Mesothelial cell of epicardium (in vitro differentiated cells): ENCODE measurements at places on chromosomes 12 and 14. TPM values are rescaled to one million over a fixed set of nuclear protein-coding genes. Genes with fewer than 3 reads are reported as not detected.

- DNase-seq, result no peak
These were observed 161.2 kb downstream of the TTC8 start for GRCh38 chr14:88985654-88986053.

DNA sequence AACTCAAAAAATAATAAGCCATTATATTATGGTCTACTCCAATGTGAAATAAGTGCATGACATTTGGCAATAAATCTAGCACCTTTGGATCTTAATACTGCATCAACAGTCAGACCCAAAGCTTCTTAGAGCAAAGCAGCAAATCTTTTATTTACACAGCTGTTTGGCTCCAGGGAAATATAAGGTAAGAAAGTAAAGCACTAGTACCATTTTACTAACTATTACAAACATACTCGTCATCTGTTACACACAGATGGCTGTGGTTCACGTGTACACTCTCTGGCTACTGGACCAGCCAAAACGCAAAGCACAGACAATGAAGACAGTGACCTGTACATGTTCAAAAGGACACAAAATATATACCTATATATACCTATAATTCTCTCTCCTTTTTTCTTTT lies 2.8 kb downstream of the FGD6 start:
- no peak for DNase-seq

- DNase-seq, result no peak
These were observed 124.8 kb downstream of the TMEM132D start for GRCh38 chr12:129779033-129779432.

Gene LRIG3
- 16.2 to 22.3 TPM (median 20.3 TPM) in 3 replicates for total RNA-seq

- DNase-seq, result no peak
These were observed 29.5 kb downstream of the MSRB3 start for GRCh38 chr12:65308006-65308405.

Gene TMPRSS12
- 0.24 to 0.27 TPM in 2 of 3 replicates, not detected in the other for total RNA-seq

DNA sequence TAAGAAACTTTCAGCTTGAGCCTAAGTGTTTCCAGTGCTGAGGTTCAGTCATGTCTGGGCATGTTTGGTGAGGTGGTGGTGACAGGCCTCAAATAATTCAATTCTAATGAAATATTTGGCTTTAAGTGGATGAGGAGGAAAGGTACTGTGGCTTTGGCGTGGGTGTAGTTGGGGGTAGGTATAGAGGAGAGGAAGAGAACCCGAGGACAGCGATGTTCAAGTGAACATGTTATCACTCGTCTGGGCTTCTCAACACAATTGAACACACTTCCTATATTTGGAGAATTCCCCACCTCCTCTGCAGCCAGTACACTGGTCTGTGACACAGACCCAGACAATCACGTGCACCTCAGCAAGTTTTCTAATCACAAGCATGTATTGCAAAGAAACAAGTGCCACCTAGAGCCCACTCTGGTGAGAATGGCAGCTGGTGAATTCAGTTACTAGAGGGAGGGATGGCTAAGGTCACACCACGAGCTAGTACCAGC lies 53.0 kb downstream of the IFNG-AS1 start:
- no peak for DNase-seq

Gene MMP19
- total RNA-seq, result 3.1 to 3.3 TPM (median 3.3 TPM) in 3 replicates

DNA sequence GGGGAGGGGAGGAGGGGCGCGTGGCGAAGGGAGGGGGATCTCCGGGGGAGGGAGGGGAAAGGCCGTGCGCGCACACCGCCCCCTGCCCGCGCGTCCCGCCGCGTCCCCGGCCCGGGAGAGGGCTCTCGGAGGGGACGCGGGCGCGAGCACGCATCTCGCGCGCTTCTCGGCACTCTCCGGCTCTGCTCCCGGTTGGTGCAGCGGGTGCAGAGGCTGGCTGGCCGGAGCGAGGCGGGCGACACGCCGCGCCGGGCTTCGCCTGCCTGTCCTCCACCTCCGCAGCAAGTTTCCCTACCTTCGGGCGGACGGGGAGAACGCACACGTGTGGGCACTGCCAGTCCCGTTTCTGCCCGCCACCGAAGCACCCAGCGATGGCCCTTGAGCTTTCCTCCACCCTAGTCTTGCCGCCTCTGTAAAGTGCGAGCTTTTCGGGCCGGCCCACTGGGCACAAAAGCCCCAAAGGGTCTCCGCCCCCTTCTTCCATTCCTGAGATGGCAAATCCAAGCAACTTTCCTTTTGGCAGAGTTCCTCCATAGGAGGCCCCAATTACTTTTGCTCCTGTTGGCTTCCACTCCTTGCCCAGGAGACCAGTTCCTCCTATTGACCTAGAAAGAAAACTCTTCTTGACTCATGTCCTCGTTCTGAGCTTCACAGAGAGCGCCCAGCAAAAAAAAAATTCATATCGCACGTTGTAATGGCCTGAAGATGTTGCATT lies 363 bp upstream of the CSAD start:
- no peak for DNase-seq

DNA sequence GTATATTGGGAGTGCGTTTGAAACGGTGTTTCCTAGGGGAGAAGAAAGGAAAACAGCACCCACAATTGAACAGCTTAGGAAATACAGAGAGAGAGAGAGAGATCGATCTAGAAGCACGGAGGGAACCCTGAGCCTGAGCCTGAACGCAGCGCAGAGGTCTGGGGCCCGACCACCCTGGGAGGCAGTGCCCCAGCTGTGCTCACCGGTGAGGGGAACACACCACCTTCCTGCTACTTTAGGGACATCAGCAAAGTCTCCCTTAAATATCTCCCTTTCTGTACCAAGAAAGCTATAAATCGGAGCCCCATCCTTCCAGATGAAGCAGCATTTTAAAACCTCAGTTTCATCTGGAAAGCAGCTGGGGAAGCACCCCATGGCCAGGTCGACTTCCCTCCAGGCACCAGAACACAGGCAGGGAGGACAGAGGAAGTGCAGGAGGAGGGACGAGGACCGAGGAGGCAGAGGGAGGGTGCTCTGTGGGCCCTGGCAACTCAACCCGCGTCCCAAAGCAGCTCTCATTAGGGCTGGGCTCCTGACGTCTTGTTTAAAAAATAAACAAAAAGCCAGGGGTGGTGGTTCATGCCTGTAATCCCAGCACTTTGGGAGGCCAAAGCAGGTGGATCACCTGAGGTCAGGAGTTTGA lies 12.2 kb downstream of the RIMBP2 start:
- DNase-seq, result no peak

- DNase-seq, result no peak
These were observed 37.2 kb upstream of the CTDSP2 start for GRCh38 chr12:57883700-57884099.

GRCh38 chr14:101489092-101489760 lies 72.1 kb upstream of the DIO3 start:
- peak; percentile 1 for DNase-seq

GRCh38 chr12:18139989-18140596 lies 50.1 kb upstream of the RERGL start:
- DNase-seq, result no peak

DNA sequence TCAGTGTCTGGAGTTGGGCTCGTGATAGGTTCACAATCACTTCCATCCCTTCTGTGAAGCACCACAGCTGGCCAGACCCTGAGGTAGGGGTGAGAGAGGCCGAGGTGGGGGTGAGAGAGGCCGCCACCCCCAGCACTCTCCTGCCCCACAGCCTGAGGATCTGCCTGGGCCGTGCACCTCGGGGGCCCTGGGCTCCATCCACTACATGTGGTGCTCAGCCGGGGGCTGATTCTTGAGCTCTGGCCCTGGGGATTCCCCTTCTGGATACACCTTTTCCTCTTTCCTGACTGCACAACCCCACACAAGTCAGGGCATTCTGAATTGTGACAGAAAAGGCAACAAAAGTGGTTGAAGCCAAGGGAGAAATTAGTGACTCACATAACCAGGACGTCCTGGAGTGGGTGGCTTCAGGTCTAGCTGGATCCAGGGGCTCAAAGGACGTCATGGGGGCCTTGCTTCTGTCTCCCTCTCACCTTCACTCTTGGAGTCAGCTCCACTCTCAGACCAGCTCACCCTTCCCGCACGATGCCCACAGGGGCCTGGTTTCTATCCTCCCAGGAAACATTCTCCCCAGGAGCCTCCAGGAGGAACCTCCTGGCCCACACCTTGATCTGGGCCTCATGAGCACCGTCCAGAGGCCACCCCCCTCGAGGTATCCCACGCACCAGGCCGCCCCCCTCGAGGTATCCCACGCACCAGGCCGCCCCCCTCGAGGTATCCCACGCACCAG lies 12.1 kb upstream of the FBRSL1 start:
- DNase-seq, result no peak

DNA sequence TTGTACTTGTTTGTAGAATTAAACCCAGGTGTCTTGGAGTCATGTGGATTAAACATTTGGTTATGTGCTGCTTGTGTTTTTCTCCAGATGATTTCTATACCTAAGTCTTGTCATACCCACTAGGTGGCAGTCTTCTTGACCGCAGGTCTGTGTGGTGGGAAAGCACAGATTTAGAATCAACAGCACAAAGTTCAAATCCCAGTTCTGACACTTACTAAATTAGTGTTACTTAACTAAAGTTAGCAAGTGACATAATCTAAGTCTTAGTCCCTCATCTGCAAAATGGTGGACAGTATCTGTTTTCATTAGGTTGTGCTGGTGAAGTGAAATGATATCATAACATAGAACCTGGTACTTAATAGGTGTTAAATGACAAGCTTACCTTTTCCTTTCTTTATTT lies 151.0 kb upstream of the ARHGAP5 start:
- no peak for DNase-seq

- DNase-seq, result no peak
These were observed 736 bp downstream of the C14orf39 start for GRCh38 chr14:60485057-60485597.
